ENCODE measurements at places on chromosomes 7 and 10. TPM values are rescaled to one million over a fixed set of nuclear protein-coding genes. Genes with fewer than 3 reads are reported as not detected.

KIF11 gene
- total RNA-seq = 1.0 TPM

CDC14C gene
- not detected for total RNA-seq

C7orf25 gene
- 2.9 TPM for total RNA-seq

TECTB gene
- not detected for total RNA-seq

SCD gene
- 1.5 TPM for total RNA-seq

ACSM6 gene
- not detected for total RNA-seq

COL13A1 gene
- not detected for total RNA-seq

SLC18A2 gene
- 1.9 TPM for total RNA-seq

ADRA2A gene
- total RNA-seq = not detected

CHAT gene
- total RNA-seq = not detected

LRRC4 gene
- total RNA-seq = 0.34 TPM

ADARB2 gene
- total RNA-seq = not detected

PRSS37 gene
- not detected for total RNA-seq

ASCC1 gene
- 14.6 TPM for total RNA-seq

GCK gene
- 0.45 TPM for total RNA-seq

GPAM gene
- total RNA-seq = 4.9 TPM

MBL2 gene
- not detected for total RNA-seq

CLRN3 gene
- total RNA-seq = not detected

ASB4 gene
- not detected for total RNA-seq

EDRF1 gene
- 33.5 TPM for total RNA-seq

NUTM2E gene
- total RNA-seq = 0.44 TPM

MMP21 gene
- total RNA-seq = 0.29 TPM

SFTPD gene
- total RNA-seq = not detected

HMX2 gene
- not detected for total RNA-seq

GIMAP1 gene
- total RNA-seq = 23.0 TPM

INA gene
- total RNA-seq = not detected

SPDYE17 gene
- total RNA-seq = not detected

CPED1 gene
- 0.40 TPM for total RNA-seq

EPHB6 gene
- total RNA-seq = 59.9 TPM

PIP gene
- not detected for total RNA-seq

ENKUR gene
- total RNA-seq = 14.9 TPM

LRWD1 gene
- 13.5 TPM for total RNA-seq

FAM131B gene
- 0.23 TPM for total RNA-seq

NODAL gene
- not detected for total RNA-seq

ACHE gene
- total RNA-seq = 0.25 TPM

MACC1 gene
- 0.65 TPM for total RNA-seq

TFEC gene
- 0.21 TPM for total RNA-seq

DBF4 gene
- 40.8 TPM for total RNA-seq

NUDCD3 gene
- total RNA-seq = 69.2 TPM

RNF32 gene
- total RNA-seq = 1.8 TPM

LYZL2 gene
- total RNA-seq = not detected

GSTO2 gene
- total RNA-seq = 1.1 TPM

CYP2C19 gene
- not detected for total RNA-seq

GOLGA7B gene
- 9.6 TPM for total RNA-seq

HOXA2 gene
- total RNA-seq = not detected

PTF1A gene
- not detected for total RNA-seq

PAPOLB gene
- not detected for total RNA-seq

TMEM72 gene
- total RNA-seq = not detected

CNPY1 gene
- not detected for total RNA-seq

SPDYE2B gene
- not detected for total RNA-seq

Data from T-helper 17 cell (primary cell).